Fibroblast of villous mesenchyme (primary cell): ENCODE measurements at places on chromosomes 7 and 10. TPM values are rescaled to one million over a fixed set of nuclear protein-coding genes. Genes with fewer than 3 reads are reported as not detected.

ARHGAP12 gene
- total RNA-seq: 39.9 and 57.0 TPM in 2 replicates

ACTL6B gene
- not detected in 2 replicates for total RNA-seq

RPP30 gene
- total RNA-seq: 39.3 and 53.5 TPM in 2 replicates

ADAM8 gene
- total RNA-seq: 2.3 and 7.8 TPM in 2 replicates

PDZD7 gene
- total RNA-seq: 1.7 and 1.9 TPM in 2 replicates

CYP2C8 gene
- not detected in 2 replicates for total RNA-seq

FGFBP3 gene
- 0.86 and 0.97 TPM in 2 replicates for total RNA-seq

CLCN1 gene
- total RNA-seq: under 0.01 TPM in 2 replicates

TRPV6 gene
- total RNA-seq: not detected in 2 replicates

FAM241B gene
- not detected in 2 replicates for total RNA-seq

GRCh38 chr7:129947701-129948100 lies 5.1 kb downstream of the UBE2H start:
- peak; percentile 62 for DNase-seq

DNA sequence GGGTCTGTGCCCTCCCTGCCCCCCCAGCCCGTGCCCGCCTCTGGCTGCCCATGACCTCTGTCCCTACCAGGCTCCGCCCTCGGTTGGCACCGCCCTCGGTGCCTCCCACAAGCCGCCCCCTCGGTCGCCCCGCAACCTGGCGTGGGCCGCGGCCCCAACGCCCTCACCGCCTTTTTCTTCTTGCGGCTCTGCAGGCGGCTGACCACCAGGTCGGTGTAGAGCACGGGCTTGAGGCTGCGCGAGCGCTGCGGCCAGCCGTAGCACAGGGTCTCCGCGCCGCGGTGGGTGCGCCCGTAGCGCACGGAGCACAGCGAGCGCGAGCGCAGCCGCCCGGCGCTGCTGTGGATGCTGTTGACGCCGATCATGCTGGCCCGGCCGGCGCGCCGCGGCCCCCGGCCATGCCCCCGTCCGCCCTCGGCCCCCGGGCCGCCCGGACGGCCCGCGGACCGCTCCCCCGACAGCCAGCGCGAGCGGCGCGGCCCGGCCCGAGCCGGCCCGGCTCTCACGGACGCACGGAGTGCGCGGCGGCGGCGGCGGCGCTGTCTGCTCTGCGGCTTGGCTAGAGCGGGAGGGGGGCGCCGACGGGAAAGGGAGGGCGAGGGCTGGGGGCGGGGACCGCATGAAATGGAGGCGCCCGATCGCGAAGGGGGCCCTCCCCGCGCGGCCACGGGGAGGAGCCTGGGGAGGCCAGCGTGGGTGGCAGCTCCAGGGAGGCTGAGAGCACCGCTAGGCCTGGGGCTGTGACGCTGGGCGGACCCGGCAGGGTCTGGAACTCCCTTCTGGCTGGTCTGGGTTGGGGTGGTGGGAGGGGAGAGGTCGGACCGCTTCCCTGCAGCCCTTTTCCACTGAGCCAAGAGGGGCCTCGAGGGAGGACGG lies 9.6 kb downstream of the PSD start:
- DNase-seq: peak; percentile 65

DNA sequence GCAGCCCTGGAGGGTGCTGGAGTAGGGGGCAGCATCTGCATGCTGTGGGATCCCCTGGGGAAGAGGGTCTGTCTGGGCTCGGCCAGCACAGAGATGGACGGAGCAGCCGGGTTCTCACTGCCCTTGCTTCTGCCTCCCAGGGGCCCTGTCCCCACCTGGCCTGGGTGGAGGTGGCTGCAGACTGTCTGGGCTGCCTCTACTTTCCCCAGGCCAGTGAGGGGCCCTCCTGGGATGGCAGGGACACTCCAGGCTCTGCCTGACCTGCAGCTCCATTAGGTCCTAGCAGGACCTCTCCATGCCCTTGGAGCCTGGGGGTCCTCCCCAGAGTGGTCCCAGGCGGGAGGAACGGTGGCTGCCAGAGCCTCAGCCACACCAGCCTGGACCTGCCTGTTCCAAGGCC lies 63.7 kb downstream of the PWWP2B start:
- no peak for DNase-seq

DNA sequence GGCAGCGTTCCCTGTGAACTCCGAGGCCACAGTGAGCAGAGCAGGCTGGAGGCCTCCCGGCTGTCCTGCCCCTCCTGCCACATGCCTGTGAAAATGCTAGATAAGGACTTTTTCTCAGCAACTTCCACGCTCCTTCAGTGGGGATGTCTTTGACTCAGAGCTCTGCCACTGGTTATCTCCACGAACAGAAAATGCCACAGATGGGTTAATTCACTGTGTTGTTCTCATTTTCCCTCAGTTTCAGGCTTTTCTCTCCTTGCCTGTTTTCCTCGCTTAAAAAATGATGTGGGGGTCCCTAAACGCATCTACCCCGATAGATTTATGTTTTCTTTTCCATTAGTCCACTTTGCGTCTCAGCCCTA lies 51.3 kb downstream of the IKZF1 start:
- no peak for DNase-seq

GRCh38 chr10:128879441-128880140 lies 587.5 kb upstream of the MGMT start:
- DNase-seq: no peak

DNA sequence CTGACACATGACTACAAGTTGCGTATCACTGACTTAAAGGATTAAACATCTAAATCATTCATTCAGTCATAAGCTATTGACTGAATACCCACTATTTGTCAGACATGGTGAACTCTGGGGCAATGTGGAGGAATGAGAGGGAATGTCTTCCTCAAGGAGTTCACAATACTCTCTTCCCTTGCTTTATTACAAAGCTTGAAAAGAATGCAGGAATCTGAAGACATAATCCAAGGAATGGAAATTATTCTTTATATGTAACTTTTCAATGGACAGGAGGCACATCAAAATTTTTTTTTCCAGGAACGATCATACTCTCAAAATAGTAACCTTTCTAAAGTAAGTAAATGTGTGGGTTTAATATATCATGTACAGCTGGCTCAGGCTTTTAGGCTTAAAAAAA lies 111.9 kb downstream of the ATXN7L1 start:
- DNase-seq: no peak

- no peak for DNase-seq
These were observed 421.5 kb downstream of the GPAM start for GRCh38 chr10:111762114-111762513.

DNA sequence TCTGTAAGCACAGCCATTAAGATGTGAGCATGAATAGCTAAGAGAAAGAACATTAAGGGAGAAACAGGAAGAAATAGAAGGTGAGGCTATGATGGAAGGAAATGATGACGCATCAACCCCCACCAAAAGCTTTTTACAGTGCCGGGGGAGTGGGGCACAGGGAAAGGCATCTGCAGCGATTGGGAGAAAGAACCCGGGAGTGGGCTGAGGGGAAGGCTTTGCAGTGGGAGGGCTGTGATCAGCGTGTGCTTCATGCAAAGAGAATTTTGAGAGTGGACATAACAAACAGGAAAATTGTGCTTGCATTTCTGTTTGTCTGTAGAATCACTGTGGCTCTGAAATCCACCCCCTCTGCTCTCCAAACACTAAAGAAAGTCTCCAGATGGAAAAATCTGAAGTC lies 250.8 kb downstream of the KCNMA1 start:
- peak; percentile 38 for DNase-seq

DNA sequence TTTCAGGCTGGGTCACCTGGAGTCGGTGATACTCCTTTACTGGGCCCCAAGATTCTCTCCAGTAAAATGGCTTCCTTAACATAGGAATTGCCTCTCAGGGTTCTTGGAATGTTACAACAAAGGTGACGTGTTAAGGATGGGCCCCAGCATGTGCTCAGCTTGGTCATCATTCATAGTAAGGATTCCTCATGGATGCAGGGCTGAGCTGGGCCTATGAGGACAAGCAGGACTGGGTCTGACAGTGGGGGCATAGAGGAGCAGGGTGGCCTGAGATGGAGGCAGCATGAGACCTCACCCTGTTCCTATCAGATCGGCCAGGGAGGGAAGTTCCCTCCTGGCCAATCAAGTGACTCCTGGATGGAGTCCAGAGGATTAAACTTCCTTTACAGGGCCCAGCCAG lies 12.8 kb upstream of the MBL2 start:
- DNase-seq: no peak

DNA sequence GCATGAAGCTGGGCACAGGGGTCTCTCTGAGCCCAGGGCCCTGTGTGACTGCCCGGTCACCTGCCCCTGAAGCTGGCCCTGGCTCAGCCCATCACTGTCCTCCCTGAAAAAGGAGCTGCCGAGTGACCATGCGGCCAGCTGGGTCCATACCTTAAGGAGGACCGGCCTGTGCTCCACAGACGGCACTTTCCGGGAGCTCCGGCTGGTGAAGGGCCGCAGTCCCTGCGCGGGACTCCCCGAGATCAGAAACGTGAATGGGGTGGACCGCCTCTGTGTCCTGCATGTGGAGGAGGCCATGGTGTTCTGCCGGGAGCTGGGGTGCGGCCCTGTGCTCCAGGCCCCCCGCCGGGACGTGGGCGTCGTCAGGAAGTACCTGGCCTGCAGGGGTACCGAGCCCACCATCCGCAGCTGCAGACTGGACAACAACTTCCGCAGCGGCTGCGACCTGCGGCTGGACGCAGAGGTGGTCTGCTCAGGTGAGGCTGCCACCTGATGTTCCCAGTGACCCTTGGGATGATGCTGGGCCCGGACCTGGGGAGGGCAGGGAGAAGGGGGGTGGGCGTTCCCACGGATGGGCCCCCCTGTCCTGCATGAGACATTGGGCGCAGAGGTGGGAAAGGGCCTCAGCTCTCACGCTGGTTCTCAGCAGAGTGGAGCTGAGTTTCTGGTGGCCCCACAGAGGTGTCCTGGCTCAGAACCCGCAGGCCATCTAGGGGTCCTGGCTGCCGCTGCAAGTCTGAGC lies 3.5 kb downstream of the SCART1 start:
- DNase-seq: no peak

- no peak for DNase-seq
These were observed 2.2 kb upstream of the MYL10 start for GRCh38 chr7:101631224-101631714.

DNA sequence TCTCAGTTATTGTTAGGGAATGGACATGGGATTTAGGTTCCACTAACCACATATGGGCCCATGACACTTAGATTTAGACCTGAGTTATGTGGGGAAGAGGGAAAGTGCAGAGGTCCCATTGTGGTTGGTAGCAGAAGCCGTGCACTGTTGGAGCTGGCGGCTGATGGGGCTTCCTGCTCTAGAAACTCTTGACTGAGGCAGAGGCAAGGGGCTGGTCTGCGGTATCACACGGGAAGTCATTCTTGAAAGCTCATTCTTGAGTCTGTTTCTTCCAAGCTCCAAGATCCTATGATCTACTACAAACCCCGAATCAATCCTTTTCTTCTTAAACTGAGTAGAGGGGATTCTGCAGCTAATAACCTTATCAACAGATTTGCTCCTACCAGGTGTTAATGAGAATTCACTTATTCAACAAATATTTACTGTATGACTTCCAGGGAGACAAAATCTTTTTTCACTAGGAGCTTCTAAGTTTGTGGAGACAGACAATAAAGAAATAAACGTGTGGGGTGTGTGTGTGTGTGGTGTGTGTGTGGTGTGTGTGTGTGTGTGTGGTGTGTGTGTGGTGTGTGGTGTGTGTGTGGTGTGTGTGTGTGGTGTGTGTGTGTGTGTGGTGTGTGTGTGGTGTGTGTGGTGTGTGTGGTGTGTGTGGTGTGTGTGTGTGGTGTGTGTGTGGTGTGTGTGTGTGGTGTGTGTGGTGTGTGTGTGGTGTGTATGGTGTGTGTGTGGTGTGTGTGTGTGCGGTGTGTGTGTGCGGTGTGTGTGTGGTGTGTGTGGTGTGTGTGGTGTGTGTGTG lies 57.1 kb downstream of the AOC1 start:
- DNase-seq: no peak

DNA sequence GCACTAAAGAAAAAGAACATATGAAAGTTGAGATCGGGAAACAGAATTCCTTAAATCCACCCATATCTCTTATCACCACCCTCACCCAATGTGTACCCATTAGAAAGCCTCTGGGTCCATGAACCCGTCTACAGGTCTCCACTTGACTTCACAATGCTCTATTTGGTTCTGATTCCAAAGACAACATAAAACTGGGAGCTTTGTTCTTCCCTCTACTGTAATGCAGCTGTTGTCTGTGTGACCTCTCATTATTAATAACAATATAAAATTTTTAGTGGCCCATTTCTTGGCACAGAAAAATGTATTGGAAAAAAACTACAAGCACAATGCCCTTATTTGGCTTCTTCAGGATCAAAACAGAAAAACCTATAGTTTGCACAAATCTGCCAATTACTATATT lies 30.0 kb downstream of the DOCK4 start:
- no peak for DNase-seq

DNA sequence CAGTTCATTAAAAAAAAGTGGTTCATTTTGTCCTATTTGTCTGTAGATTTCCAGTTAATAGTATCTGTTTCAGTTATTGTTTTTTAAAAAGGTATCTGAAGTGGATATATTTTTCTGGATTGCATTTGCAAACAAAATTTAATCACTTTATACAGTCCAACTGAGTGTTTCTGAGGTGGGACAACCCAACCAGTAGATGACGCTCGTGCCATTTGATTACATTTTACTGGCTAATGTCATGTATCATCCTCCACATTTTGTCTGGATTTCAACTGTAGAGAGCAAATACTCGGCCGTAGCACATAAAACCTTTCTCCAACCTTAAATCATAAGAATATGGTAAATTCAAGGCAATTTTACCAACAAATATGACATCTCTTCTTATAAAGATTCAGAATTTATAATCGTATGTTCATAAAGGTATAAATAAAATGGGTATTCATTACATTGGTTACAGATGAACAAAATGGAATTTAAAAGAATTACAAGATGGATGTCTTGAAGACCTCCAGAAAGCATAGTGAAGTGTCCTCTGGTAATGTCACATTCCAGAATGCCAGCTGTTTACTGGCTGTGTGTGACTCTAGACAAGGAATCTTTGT lies 789.0 kb downstream of the PHTF2 start:
- peak; percentile 11 for DNase-seq

GRCh38 chr10:133350950-133351329 lies 3.8 kb downstream of the PRAP1 start:
- no peak for DNase-seq
